ENCODE measurements at places on chromosomes 7 and 10.

GRCh38 chr7:44278451-44279161 lies 46.8 kb downstream of the CAMK2B start:
- no peak for DNase-seq

DNA sequence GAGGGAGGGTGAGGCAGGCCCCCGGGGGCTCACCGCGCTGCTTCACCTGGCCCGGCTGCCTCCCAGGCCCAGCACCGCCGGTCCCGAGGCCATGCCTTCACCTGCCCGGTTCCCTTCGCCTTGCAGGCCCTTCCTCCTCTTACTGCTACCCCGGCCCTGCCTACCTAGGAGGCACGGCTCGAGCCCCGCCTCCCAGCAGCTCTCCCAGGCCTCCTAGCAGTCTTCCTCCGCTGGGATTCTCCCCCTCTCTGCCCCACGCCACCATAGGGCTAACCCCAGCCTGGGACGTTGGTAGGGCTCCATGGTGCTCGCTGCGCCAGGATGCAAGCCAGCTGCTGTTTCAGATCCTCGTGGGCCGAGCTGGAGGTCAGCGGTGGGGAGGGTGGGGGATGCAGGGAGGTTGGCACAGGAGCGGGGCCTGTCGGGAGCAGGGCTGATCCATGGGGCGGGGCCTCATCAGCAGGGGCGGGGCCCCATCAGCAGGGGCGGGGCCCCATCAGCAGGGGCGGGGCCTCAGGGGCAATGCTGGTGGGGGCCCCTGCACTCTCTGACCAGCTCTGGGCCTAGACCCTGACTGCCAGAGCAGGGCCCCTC lies 63.3 kb downstream of the RASGEF1A start:
- no peak for DNase-seq

DNA sequence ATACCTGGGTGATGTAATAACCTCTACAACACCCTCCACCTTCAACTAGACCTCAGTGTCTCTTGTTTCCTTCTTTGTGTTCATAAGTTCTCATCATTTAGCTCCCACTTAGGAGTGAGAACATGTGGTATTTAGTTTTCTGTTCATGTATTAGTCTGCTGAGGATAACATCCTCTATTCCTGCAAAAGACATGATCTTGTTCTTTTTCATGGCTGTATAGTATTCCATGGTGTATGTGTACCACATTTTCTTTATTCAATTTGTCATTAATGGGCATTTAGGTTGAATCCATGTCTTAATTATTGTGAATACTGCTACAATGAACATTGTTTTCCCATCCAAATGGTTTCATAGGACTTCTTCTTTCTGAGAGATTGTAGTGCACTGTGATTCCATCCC lies 135.7 kb downstream of the MBL2 start:
- DNase-seq, result no peak

GRCh38 chr7:874031-874749 lies 2.2 kb upstream of the GET4 start:
- DNase-seq, result no peak

- DNase-seq, result no peak
Observed at GRCh38 chr7:155296006-155296787, 1.5 kb upstream of the INSIG1 start.

GRCh38 chr7:159032322-159032721 lies 112.3 kb downstream of the VIPR2 start:
- no peak for DNase-seq

All from renal cortex interstitium (tissue), 15 donors.